Activated T-cell treated with anti-CD3 and anti-CD28 coated beads, Interleukin-2, amount 50 U/mL, for 72 hours (primary cell): ENCODE measurements at places on chromosomes 13 and 19. TPM values are rescaled to one million over a fixed set of nuclear protein-coding genes. Genes with fewer than 3 reads are reported as not detected.

Gene LGALS7
- not detected for total RNA-seq

Gene POSTN
- total RNA-seq: not detected

DNA sequence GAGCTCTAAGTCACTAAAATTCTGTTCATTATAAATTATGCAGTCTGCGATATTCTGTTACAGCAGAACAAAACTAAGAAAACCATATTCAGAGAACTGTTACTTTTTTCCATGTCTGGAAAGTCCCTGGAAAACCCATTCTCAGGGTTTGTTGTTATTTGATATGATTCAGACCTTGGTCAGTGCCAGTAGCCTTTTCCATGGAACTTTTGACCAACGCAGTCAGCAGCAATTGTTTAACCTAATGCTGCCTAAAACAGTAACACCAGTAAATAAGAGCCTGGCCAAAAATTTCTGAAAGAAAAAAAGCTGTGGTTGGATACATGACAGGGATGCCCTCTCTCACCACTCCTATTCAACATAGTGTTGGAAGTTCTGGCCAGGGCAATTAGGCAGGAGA is 402.7 kb downstream of the TBC1D4 start:
- peaks cover 24% of the 10 kb centered on the region for H3K27me3 ChIP-seq
- no peak overlapping the region for H3K27ac ChIP-seq
- no peak overlapping the region for H3K4me3 ChIP-seq

DNA sequence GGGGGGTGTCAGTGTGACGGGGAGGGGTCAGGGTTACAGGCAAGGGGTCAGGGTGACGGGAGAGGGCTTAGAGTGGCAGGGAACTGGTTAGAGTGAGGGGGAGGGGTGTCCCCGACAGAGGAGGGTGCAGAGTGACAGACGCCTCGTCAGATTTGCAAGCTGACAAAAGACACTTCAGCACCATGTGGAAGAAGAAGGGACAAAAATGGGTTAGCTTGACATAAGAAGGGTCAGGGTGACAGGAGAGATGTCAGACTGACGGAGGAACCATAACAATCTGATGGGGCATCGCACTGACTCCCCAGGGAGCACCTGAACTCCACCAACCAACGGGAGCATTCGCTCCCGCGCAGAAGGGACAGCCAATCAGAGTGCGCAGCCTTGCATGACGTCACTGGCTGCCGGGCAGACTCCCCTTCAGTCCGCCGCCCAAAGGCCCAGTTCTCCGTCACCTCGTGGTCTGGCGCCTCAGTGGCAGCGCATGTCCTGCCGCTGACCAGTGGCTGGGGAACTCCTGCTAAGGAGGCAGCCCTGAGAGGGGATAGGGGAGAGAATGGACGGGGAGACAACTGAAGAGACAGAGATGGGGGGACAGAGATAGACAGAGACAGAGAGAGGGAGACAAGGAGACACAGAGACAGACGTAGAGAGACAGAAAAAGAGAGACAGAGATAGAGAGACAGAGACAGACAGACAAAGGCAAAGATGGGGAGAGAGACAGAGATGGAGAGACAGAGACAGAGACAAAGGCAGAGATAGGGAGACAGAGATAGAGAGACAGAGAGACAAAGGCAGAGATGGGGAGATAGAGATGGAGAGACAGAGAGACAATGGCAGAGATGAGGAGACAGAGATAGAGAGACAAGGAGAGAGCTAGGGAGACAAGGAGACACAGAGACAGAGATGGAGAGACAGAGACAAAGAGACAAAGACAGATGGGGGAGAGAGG is 30.2 kb downstream of the C19orf81 start:
- H3K27ac ChIP-seq: no peak overlapping the region
- H3K4me3 ChIP-seq: no peak overlapping the region
- peaks cover 62% of the 10 kb centered on the region for H3K27me3 ChIP-seq
- H3K36me3 ChIP-seq: no peaks in the 10 kb centered on the region
- DNase-seq: peak; percentile 84

GRCh38 chr19:30407068-30407709 is 35.0 kb downstream of the ZNF536 start:
- no peaks in the 10 kb centered on the region for H3K4me1 ChIP-seq
- H3K36me3 ChIP-seq: no peaks in the 10 kb centered on the region
- H3K27ac ChIP-seq: no peak overlapping the region
- H3K4me3 ChIP-seq: no peak overlapping the region

DNA sequence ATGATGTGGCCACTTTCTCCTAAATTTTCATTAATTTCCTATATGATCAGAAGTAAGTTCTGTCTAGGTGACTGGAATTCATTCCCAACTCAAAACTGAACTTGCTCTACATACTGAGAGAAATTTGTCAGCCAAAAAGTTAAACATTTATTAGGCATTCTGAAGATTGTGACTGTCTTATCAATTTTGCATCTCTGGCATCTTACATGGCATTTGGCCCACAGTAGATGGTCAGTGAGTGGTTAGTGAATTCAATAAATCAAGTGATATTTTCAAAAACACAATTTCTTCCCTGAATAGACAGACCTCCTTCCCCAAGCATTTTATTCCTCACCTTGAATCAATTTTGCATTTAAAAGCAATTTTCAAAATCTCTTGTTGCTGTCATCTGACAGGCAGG is 363.2 kb upstream of the NBEA start:
- no peaks in the 10 kb centered on the region for H3K27me3 ChIP-seq
- H3K27ac ChIP-seq: no peak overlapping the region
- H3K4me1 ChIP-seq: no peaks in the 10 kb centered on the region
- H3K4me3 ChIP-seq: no peak overlapping the region
- H3K36me3 ChIP-seq: no peaks in the 10 kb centered on the region
- no peak for DNase-seq

- no peak overlapping the region for H3K4me3 ChIP-seq
- H3K27me3 ChIP-seq: no peaks in the 10 kb centered on the region
- no peak overlapping the region for H3K27ac ChIP-seq
- no peaks in the 10 kb centered on the region for H3K36me3 ChIP-seq
- no peaks in the 10 kb centered on the region for H3K4me1 ChIP-seq
- no peak for DNase-seq
These were observed 380.4 kb downstream of the PCDH9 start for GRCh38 chr13:66849706-66850105.

DNA sequence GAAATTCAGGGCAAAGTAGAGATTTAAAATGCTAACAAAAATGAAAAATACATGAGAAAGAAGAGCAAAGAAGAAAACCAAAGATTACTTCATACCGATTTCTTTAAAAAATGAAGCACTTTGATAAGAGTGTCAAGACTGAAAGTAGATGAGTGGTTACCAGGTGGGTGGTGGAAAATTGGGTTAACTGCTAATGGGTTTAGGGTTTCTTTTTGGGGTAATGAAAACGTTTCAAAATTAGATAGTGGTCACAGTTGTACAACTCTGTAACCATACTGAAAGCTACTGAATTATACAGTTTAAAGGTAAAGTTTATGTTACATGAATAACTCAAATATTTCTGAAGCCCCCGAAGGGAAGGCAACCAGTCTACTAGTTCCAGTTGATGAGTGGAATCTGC is 179.4 kb downstream of the NDFIP2 start:
- H3K27me3 ChIP-seq: peaks cover 13% of the 10 kb centered on the region
- no peak overlapping the region for H3K27ac ChIP-seq
- no peaks in the 10 kb centered on the region for H3K36me3 ChIP-seq
- no peak for DNase-seq
